Left colon (tissue), 2 donors: ENCODE measurements at places on chromosomes 7 and 10.

DNA sequence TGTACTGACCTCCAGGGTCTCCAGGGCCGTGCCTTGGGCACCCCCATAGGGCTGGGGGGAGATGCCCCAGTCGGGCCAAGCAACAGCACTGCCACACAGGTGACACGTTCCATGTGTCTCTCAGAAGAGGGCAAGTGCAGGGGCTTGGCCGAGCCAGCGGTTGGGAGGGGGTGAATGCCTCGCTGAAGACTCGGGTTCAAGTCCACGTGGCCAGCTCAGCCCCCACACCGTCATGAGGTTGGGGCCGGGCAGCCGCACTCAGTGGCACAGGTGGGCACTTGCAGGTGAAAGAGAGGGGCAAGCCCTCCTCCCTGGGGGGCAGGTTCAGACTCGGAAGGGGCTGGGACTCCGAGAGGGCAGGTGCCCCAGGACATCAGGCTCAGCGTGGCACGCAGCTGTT, 153.8 kb downstream of the MAD1L1 start:
- DNase-seq: no peak

GRCh38 chr10:36026656-36027390, 384.7 kb upstream of the FZD8 start:
- DNase-seq: no peak

DNA sequence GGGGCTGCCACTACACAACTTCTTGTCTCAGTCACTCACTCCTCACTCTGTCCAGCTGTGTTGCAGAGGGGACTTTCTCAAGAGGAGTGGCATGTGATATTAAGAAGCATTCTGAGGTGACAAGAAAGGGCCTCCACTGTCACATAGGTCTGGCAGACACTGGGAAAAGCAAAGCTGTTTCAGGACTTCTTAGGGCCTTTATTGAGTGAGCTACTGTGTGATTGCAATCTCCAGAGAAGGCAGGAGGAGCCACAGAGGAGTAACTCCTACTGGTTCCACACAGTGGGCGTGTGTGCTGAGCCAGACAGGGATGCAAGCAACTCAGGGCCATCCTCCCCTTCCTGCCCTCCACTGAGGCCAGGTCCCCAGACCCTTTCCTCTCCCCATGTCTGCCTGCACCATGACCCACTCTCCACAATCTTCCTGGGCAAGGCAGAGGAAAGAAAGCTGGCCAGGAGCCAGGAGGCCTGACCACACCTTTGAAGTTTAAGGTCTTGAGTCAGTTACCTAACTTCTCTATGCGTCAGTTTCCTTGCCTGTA, 262.0 kb upstream of the ZMIZ1 start:
- no peak for DNase-seq

DNA sequence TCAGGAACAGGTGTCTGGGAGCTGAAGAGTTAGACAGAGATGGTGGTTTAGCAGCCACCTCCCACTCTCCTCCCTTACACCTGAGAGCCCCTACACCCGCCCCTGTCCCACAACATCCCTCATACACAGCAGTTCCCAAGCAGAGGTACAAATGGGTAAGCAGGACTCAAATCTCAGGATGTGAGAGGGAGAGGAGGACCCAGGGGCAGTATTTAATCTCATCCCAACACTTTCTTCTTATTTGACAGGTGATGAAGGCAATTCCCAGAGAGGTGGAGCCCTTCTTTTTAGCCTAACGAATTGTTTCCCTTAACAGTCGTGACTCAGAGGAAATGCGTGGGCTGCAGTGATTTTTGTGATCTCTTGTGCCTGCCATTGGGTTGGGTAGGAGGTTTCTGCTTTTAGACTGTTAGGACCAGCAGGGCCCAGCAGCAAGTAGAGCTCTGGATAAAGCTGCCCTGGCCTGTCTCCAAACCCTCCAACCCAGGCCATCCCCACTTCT, 191.3 kb downstream of the HECW1 start:
- DNase-seq: no peak

GRCh38 chr7:39952374-39952773, 2.3 kb downstream of the CDK13 start:
- DNase-seq: no peak

DNA sequence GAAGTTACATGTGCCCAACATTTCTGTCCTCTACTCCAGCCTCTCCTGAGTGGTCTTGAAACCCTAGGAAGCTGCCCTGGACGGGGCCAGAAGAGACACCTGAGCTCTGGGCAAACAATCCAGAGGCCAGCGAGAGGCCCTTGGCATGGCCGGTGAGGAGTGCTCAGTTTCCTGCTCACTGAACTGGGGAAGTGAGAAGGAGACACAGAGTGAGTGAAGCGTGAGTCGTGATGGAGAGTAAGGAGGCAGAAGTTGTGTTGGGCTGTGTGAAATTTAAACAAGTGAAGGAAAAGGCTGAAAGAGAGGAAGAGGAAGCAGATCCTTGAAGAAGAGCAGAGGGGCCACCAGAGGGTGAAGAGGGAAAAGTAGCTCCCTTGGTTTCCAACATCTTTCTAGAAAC, 73.2 kb downstream of the WNT2 start:
- DNase-seq: no peak

GRCh38 chr7:6416516-6417145, 31.1 kb downstream of the DAGLB start:
- no peak for DNase-seq

- no peak for DNase-seq
Observed at GRCh38 chr10:26095781-26096180, 120.8 kb upstream of the GAD2 start.

GRCh38 chr7:83015916-83016315, 146.8 kb downstream of the PCLO start:
- no peak for DNase-seq

DNA sequence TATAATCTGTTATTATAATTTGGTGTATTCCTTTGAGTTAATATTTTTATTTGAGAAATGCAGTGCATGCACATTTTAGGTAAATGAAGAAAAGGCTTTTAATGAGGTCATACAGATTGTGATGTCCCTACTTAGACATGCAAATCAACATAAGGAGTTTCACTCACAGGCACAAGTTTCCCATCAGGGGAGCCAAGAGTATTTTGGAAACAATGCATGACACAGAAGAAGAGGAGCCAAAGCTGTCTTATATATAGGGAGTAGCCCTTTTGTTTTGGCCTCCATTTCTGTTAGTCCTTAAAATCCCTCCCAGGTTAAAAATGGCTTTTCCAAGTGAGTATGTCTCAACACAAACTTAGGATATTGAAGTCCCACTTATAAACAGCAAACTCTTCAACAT, 703.4 kb upstream of the ANKRD30A start:
- no peak for DNase-seq

DNA sequence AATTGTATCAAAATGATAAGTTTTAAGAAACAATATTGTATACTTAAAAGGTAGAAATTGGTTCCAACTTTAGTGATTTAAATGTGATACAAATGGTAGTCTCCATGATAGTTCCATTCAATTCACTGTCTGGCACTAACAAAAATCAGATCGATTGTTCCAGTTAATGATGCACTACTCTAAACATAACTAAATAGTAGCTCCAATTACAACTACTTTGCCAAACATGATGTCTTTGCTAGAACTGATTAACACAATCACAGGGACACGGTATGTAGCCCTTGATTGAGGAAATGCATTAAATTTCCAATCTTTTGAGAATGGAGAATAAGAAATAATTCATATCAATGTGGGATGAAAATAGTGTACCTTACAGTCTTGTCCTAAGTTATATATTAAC, 962.4 kb upstream of the GHITM start:
- no peak for DNase-seq

- DNase-seq: no peak
Observed at GRCh38 chr10:63825111-63825510, 303.9 kb downstream of the REEP3 start.

DNA sequence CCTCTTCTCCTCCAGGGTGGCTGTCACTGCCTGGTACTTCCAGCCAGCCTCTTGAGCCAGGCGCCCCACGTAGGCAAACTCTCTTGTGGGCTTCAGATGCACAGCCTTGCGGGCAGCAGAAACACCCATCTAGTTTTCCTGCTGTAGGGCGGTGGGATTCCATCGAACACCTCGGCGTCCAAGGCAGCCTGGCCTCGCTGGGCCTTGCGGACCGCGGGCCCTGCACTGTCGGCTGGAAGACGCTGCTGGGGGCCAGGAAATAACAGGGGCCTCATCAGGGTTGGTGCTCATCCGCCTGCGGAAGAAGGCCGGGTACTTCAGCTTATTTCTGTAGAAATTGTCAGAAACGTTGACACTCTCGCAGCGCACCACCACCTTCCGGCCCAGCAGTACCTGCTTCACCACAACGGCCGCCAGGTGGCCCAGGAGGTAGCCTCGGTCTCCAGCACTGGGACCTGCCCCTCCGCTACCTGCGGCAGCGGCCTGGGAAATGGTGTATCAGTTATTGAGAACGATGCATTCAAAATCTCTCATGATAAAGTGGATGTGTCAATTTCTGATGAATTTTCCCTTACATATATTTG, 61.1 kb downstream of the WDFY4 start:
- no peak for DNase-seq

DNA sequence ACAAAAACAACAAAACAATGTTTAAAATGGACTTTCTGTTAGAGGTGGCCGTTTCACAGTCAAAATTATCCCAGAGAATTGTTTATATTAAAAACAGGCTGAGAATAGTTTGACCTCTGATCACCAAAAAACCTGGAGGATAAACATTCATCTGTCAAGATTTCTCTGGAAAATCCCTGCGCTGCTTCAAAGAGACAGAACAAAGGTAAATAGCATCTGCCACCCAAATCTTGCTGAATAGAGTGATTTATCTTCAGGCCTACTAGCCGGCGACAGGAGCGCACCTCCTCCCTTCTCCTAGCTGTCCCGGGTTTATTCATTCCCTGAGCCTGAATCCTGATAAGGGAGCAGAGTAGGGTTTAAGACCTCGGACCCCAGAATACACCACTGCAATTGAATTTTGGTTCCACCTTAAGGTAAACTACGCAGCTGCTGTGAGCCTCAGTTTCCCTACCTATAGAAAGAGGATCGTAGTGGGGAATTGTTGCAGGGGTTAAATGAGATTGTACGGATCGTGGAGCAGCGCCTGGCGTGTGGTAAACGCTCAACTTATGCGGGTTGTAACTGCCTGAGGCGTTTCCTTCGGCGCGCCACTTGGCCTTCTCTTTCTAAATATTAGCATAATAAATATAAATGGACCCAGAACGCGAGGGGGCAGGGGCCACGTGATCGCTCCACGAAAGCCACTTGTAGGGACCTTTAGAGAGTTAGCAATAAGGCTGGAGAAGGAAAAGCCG, 498 bp upstream of the ST7 start:
- peak; percentile 50 for DNase-seq

GRCh38 chr7:69864822-69865221, 266.5 kb downstream of the AUTS2 start:
- no peak for DNase-seq

GRCh38 chr7:30412782-30413504, 65.6 kb downstream of the NOD1 start:
- no peak for DNase-seq

DNA sequence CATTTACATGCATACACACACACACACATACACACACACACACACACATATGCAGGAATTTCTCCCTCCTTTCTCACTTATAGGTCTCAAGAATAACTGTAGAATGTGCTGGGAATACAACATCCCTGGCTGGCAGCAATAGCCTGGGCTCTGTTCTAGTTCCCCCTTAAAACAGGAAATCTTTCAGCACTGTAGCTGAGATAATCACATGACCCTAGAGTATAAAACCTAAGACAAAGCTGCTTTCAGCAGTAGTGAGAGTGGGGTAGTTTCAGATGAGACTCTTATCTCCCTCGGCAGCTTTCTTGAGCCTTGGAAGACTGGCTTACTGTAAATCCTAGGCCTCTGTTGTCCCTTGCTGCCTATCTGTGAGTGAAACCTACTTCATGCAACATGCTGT, 137.4 kb upstream of the AKR1E2 start:
- DNase-seq: no peak

DNA sequence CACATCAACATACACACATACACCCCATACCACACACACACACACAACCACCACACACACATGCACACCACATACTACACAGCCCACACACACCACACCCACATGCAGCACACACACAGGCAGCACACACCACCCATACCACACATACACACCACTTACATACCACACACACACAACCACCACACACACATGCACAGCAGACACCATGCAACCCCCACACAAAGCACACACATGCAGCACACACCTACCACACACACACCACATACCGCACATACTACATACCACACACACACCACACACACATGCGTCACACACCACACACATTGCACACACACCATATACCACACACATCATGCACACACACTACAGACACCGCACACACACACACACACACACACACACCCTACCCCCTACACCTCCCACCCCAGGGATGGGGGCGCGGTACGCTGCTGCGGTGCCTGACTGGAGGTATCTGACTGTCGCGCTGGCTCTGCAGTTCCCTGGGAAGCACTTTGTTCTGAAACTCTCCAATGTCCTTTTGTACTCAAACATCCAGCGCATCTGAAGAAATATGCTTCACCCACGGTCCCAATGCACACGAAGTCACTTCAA, 5.4 kb upstream of the TRPV6 start:
- DNase-seq: peak; percentile 3

DNA sequence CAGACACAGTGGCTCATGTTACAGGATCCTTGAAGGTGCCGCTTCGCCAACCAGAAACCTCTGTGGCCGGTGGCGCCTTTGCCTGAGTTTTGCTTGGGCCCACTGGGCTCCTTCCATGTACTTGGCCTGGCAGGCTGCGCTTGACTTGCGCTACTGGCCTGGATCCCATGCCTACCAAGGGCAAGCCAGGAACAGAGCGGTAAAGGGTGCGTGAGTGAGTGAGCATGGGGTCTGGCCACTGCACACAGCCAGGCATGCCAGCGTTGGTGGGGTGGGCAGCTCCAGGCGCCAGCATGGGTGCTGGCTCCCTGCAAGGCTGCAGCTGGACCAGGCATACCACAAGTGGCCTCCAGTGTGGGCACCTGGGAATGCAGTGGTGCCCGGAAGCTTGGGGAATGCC, 16.3 kb upstream of the TSPAN15 start:
- DNase-seq: no peak

DNA sequence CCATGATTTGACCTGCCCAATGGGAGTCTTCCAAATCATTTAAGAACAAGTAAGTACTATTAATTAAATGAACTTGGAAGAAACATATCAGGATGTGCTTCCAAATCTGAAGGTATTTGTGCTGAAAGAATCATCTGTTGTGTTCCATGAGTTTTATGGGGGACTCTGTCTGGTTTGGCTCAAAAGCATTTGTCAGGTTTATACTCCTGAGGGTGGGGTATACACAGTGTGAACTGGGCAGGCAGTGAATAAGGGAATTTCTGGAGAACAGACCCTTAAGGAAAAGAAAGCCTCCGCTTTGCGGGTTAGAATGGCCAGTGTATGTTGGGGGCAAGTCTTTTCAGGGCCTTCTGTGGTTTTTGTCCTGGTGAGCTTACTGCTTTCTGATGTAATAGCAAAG, 29.9 kb downstream of the TCF7L2 start:
- no peak for DNase-seq

- no peak for DNase-seq
Observed at GRCh38 chr7:155402941-155403340, 55.0 kb upstream of the EN2 start.

GRCh38 chr7:155206318-155207020, 91.2 kb upstream of the INSIG1 start:
- DNase-seq: peak; percentile 47

GRCh38 chr7:50663396-50664102, 98.3 kb upstream of the DDC start:
- no peak for DNase-seq
